Activated T-helper 1 cell treated with anti-CD3 and anti-CD28 coated beads, Interleukin-2, amount 50 U/mL, for 16 hours (primary cell): ENCODE measurements at places on chromosomes 12 and 14.
A peak's percentile ranks its signal among the peaks of the same experiment; 100 is the strongest.

- DNase-seq = no peak
These were observed 156.4 kb downstream of the NEDD1 start for GRCh38 chr12:97063292-97063935.

DNA sequence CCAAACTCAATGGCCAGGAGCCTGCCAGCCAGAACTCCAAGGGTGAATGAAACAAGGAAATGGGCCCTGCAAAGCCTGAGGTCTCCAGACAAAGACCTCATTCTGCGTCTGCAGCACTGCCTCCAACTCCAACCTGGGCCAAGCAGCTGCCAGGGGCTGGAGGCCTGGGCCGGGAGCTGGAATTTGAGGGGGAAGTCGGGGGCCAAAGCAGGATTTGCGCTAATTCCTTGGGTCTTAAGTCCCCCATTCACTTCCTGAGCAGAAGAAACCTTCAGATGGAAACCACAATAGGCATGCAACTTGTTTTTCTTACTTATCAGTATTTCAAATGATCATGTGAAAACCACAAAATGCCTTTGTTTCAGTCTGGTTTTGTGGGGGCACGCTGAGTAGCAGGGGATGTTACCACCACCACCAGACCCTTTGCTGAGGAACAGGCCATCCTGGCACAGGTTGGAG, 23.0 kb upstream of the TC2N start:
- DNase-seq = no peak

GRCh38 chr12:53174881-53175491, 5.5 kb upstream of the ZNF740 start:
- DNase-seq = no peak

DNA sequence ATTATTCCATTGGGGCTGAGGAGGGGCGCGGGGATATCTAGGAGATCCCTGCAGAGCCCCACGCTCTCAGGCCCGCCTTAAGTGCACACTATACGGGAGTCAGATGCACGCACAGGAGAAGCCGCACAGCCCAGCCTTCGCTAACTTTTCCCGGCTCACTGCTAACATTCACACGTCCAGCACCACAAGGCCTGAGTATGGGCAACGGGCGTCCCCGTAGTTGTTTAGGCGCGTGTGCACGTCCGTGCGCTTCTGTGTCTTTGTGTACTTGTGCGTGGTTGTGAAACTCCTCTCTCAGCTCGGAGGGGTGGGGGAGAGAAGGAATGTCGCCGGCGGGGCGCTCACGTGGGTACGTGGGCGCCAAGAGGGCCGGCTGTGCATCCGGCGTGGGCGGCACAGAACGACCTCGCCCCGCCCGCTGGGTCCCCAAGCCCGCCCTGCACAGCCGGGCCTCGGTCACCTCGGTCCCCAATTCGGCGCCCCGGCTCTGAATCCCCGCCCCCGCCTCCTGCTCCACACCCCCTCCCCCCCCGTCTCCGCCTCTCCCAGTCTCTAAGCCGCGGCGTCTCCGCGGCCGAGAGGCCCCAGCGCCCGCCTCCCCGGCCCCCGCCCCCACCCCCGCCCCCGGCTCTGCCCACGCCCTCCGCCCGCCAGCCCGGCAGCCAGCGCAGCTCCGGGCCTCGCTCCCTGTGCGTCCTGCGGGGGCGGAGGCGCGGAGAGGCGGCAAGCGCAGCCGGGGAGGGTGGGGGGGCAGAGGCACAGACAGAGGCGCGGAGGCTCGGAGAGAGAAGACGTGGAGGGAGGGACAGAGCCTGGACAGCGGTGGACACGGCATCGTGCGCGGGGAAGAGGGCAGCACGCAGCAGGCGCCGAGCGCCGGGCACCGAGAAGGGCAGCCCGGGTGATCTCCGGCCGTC, at the start of gene NAB2:
Gene NAB2 (plus strand): TSS at position 761 of the 917 bp plus-strand sequence. CDS start 158 bp downstream, outside the sequence.
- DNase-seq = peak; percentile 83

DNA sequence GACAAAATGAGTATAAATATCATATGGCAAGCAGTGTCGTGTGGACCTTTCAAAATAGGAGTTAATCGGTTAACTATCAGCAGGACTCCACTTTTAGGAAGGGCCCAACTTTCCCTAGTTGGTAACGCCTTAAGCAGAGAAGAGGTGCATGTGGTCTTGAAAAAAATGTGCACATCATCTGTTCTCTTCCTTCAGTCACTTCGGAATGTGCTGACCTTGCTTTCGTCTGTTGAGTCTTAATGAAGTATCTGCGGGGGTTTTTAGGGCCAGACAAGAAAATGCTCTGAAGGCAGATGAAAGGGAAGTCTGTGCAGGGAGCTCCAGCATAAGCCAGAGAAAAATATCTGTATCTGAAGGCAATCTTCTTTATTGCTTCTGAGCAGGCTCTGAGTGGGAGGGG, 185.2 kb downstream of the AEBP2 start:
- DNase-seq = no peak

- DNase-seq = no peak
These were observed 578 bp downstream of the DCAF5 start for GRCh38 chr14:69152181-69152901.

GRCh38 chr14:102779574-102780315, 2.5 kb downstream of the TRAF3 start:
- DNase-seq = no peak

DNA sequence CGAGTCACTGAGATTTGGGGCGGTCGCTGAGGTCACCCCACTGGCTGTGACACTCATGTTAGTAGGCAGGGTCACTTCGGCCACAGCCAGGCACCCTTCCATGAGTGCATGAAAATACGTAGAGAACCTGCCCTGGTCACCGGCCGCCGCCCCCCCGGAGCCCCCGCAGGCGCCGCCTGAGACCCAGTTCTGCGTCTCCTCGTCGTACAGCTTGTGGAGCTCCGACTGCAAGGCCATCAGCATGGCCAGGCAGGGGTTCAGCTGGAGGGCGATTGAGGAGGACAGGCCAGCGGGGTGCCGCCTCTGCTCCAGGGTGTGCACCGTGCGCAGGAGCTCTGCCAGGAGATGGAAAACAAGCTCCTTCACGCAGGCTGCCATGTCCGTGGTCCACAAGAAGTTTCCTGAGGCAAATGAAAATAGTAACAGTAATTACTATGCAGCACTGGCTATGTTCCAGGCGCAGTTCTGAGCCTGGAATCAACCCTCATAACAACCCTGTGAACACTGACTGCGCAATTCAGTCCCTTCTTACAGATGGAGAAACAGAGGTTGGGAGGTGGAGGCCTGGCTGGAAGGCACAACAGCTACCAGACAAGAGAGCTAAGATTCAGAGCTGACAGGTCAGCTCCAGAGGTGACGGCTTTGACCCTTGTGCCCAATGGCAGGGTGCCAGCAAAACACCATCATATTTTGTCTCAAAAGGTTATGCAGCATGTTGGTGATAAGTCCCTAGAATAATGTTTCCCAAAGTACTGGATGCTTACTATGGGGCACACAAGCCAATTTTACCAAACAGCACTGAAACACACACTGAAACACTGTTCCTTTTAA, 59.9 kb downstream of the TRAFD1 start:
- DNase-seq = no peak

DNA sequence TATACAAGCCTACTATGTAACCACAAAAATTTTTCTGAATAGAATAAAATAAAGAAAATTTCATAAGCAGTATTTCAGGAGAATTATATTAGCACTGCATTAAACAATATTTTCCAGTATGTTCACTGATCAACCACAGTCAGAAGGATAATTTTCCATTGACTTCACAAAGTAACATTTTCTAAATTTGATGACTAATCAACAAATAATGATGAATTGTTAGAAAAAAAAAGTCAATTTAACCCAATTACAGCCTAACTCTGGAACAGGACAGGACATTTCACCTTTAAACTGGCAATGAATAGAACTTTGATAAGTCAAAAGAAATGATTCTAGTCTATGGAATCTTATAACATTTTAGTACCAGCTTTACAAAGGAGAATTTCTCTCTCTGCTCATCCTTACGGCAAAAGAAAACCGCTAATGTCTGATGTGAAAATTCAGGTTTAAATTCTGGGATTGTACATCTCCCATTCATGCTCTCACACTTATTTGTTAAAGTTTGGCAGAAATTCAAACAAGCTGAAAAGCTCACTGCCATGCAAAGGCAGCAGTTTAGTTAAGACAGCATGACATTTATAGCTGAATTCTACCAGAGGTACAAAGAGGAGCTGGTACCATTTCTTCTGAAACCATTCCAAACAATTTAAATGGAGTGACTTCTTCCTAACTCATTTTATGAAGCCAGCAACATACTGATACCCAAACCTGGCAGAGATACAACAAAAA, 84.5 kb downstream of the MDGA2 start:
- no peak for DNase-seq

- no peak for DNase-seq
These were observed 349.3 kb downstream of the CACNA1C start for GRCh38 chr12:2402073-2402579.

GRCh38 chr12:95590775-95591174, 39.5 kb upstream of the USP44 start:
- DNase-seq = no peak

DNA sequence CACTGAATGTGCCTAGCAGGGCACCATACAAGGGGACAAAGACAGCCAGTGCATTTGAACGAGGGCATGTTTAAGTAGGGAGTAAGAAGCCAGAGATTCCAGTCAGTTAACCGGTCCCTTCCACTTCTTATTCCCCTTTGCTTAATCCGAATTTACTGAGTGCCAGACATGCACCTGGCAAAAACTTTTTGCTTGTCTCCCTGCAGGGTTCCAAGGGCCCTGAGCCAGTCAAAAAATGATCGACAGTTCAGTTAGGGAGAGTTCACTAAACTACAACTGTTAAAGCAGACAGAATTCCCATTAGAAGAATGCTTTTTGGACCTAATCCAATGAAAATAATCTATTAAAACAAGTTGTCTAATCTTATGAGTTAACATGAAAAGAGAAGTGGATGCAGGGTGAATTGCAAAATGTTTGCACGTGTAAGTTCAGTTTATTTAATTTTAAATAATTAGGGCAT, 193.8 kb downstream of the TMTC2 start:
- DNase-seq = no peak

DNA sequence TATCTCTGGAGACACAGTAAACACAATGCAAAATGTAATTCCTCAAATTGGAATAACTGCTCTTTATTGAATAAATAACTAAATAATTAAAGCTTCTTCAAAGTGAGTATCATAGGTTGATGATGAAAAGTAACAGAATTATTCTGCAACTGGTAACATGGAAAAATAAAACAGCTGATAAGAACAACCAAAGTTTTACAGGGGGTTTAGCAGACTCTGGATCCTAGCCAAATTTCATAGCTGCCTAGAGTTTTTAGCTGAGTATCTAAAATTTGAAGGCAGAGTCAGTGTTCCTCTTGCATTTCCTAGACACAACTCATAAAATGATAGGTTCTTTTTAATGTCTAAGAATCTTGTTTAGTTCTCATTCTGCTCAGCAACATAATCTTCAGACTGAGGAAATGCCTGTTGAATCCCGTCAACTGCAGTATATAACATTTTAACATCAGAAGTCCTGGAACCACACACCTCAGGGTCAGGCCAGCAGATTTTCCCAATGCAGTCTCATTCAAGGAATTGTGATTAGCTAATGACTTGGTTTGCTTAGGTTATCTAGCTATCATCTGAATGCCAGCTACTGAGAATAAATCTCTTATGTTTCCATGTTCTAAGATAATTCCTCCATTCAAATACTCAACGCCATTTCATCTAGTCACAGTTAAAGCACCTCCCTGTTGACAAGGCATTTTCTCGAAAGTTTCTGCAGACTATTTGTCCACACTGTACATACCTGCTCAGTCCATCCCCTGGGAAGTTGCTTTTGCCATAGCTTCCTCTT, 411.6 kb downstream of the BCAT1 start:
- no peak for DNase-seq

DNA sequence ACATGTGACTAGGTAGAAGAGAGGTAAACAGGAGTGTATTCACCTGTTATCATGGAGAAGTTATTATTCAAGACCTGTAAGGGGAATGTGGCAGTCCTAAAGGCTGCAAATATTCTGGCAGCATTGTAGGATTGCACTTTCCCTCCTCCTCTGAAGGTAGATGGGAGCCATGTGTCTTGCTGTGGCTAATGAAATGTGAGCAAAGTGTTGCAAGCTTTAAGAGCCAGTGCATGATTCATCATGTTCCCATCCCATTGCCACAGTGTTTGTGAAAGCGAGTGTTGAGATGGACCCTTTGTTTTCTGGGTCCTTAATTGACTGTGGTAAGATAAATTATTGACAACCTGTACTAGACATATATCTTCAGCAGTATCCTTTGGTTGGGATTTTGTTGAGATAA, 128.7 kb downstream of the RGS6 start:
- DNase-seq = no peak

GRCh38 chr14:44352201-44352600, 154.9 kb downstream of the FSCB start:
- DNase-seq = no peak

DNA sequence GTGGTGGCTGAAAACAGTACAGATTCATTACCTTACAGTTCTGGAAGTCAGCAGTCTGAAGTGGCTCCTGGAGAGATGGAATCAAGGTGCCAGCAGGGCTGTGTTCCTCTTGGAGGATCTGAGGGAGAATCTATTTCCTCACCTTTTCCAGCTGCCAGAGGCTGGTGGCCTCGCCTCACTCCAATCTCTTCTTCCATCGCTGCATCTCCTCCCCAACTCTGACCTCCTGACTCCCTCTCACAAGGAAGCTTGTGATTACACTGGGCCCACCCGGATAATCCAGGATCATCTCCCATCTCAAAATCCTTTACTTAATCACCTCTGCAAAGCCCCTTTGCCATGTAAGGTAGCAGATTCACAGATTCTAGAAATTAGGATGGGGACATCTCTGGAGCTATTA, 11.4 kb upstream of the NCOR2 start:
- no peak for DNase-seq

GRCh38 chr12:79961411-79961810, 26.5 kb upstream of the PPP1R12A start:
- no peak for DNase-seq

GRCh38 chr12:131124487-131125280, 171.0 kb downstream of the ADGRD1 start:
- DNase-seq = no peak

- no peak for DNase-seq
These were observed 1.4 kb upstream of the TBX3 start for GRCh38 chr12:114685320-114685781.

DNA sequence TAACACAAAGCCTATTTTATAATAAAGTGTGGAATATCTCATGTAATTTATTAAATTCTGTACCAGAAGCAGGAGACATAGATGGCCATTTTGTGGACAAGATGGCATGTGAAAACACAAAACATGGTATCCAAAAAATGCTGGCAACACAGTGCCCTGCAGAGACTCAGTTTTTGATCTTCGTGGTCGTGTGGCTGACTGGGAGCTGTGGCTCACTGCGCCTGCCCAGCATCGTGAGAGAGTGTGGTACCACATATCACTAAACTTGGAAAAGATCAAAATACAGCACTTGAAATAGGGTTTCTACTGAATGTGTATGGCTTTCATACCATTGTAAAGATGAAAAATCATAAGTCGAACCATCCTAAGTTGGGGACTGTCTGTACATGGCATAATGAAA, 43.0 kb upstream of the MANSC4 start:
- no peak for DNase-seq
